ENCODE measurements at places on chromosomes 12 and 14.

DNA sequence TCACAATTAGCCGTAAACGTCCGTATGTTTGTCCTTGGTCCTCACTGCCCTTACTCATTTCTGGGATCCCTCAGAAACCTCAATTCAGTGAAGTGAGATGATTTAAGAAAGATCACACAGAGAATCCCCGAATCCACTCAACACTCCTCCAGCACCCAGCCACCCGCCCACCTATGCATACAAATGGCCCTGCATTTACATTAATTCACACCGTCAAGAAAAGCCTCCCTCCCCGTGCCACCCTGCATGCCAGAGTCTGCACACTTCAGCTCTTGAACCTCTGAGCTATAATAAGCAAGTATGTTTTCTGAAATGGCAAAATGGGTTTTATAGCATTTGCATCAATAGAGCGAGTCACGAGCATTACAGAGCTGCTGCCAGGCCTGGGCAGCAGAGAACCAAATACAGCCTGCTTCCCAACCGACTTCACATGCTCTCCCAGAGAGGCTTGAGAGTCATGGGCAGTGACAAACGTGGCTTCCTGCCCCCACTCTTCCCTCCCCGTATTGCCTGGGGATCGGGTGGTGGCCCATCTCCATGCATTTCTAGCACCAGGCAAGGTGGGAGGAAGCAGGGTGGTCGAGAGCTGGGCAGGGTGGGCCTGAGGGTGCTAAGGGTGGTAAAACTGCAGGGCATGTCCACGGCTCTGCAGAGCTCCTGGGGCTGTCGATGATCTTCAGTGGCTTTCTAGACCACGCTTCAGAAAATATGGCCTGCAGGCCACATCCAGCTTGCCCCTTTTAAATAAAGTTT, 177.6 kb downstream of the RIMBP2 start:
- no peak for DNase-seq

DNA sequence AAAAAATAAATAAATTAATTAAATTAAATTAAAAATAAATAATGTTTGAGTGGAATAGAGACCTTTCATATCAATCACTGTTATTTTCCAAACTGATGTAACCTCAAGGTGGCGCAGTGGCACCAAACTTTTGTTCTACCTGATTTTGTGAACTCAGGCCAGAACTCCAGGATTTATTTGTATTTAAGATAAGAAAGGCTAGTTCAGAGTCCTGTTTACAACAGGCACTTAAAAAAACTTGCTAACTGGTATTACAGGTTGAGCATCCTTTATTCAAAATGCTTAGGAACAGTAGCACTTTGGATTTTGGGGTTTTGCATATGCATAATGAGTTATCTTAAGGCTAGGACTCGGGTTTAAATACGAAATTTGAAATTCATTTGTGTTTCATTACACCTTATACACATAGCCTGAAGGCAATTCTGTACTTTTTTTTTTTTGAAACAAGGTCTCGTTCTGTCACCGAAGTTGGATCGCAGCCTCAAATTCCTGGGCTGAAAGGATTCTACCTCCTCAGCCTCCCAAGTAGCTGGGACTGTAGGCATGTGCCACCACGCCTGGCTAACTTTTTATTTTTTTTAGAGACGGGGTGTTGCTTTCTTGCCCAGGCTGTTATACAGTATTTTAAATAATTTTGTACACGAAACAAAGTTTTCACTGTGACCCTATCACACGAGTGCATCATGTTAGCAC, 32.4 kb downstream of the YY1 start:
- no peak for DNase-seq

DNA sequence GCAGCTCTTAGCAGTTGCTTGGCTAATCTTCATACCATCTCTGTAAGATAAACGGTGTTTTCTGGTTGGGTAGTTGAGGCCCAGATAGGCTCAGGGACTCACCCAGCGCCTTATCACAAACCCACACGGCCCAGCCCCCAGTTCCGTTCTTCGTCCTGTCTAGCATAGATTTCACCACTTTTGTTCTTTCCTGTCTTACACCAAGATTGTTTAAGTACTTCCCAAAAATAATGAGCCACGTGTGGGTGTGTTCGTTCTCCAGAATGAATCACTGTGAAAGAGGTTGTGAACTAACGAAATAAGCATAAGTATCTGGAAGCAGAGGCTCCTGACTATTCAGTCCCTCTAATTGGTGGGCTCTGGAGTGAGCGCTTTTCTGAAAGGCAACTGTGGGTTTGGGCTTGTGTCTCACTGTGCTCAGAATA, 21.4 kb downstream of the ACVR1B start:
- no peak for DNase-seq

- no peak for DNase-seq
Measured at GRCh38 chr12:132610866-132611602, 652 bp upstream of the LRCOL1 start.

- no peak for DNase-seq
Measured at GRCh38 chr12:26713885-26714383, 119.1 kb downstream of the ITPR2 start.

DNA sequence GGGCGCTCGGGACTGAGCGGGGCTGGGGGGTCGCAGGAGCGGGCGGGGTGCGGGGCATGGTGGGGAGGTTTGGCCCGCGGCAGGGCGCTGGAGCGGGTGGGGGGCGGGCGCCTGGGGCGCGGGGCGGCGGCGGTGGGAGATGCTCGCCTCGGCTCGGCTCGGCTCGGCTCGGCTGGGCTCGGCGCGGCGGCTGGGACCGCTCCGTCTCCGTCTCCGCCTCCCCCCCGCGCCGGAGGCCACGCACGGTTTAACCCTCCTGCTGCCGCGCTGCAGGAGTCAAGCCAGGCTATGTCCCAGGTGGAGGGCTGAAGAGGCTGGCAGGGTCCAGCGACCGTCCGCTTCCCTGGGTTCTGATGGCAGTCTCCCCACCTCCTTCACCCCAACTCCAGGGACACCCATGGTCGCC, at the start of gene PIANP:
Gene PIANP, minus strand, starts transcription at position 170 of the 406 bp plus-strand sequence. CDS start 2,754 bp downstream, outside the sequence.
- peak; percentile 82 for DNase-seq

GRCh38 chr12:132508491-132508740, 18.5 kb downstream of the FBRSL1 start:
- no peak for DNase-seq

- DNase-seq = no peak
Measured at GRCh38 chr14:74502236-74503019, 8.9 kb downstream of the ISCA2 start.

- no peak for DNase-seq
Measured at GRCh38 chr12:87678453-87678852, 350.7 kb downstream of the C12orf50 start.

DNA sequence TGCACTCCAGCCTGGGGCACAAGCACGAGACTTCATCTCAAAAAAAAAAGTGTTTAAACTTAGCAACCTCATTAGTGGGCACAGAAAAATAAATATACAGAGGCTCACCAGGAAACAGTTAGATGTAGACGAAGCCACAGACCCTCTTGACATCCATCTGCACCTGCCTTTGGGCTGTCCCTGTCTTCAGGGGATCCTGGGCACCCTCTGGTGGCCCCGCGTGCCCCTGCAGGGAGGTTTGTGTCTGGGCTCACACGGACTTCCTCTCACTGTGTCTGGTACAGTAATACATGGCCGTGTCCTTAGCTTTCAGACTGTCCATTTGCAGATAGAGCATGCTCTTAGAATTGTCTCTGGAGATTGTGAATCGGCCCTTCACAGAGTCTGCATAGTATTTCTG, 916.5 kb downstream of the TMEM121 start:
- DNase-seq = no peak

- no peak for DNase-seq
Measured at GRCh38 chr12:74152370-74152769, 385.3 kb upstream of the ATXN7L3B start.

GRCh38 chr12:90965204-90965603, 10.2 kb upstream of the CCER1 start:
- DNase-seq = no peak

GRCh38 chr12:89664441-89664840, 44.2 kb downstream of the ATP2B1 start:
- no peak for DNase-seq

DNA sequence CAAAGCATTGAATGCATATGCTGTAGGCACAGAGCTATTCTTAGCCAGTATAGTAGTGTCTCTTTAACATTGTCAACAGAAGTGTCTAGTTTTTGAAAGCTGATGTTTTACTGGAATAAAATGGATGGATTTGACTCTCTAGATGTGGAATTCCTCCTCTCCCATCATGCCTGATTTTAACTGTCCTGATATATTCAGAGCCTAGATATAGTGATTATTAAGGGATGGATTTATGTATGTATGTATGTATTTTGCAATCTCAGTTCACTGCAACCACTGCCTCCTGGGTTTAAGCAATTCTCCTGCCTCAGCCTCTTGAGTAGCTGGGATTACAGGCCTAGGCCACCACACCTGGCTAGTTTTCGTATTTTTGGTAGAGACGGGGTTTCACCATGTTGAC, 144.8 kb upstream of the NAV3 start:
- DNase-seq = no peak

DNA sequence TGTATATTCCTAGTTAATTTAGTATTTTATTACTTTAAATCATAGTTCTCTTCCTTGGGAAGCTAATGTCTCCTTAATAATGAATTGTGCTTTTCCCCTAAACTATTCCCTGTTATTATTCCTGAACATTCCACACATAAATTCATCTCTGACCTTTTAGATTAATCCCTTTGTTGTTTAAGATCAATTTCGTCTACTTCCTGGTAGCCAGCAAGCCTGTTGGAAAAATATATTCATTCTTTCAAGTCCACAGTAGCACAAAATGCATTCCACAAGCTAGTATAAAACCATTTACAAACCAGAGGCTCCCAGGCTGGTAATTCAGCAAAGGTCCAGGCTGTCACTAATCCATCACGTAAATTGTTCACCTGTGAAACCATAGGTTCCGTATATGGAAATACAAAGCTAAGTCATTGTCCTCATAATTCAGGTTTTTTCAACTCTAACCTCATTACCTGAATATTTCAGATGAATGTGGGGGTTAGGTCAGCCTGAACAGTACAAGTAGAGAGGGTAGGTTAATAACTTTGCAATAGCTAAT, 232.7 kb downstream of the SEC23A start:
- DNase-seq = no peak

DNA sequence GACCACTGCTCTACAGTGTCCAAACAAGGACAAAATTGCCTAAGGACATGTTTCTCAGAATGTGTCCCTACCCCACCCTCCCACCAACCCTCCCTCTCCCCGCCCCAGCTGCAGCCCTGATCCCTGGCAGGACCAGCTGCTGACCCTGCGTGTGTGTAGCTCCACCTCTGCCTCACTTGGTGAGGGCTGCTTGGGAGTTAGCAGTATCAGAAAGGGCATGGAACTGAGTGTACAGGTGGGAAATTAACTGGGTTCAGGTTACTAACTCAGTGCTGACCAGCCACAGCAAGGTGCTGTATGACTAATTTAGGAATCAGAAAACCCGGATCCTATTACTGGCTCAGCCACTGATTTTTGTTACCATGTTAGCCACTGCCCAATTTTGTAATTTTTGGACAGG, 11.3 kb upstream of the PLEKHD1 start:
- DNase-seq = no peak

- no peak for DNase-seq
Measured at GRCh38 chr12:122527478-122527944, 462 bp downstream of the KNTC1 start.

- DNase-seq = no peak
Measured at GRCh38 chr12:118374126-118374725, 1.5 kb upstream of the TAOK3 start.

DNA sequence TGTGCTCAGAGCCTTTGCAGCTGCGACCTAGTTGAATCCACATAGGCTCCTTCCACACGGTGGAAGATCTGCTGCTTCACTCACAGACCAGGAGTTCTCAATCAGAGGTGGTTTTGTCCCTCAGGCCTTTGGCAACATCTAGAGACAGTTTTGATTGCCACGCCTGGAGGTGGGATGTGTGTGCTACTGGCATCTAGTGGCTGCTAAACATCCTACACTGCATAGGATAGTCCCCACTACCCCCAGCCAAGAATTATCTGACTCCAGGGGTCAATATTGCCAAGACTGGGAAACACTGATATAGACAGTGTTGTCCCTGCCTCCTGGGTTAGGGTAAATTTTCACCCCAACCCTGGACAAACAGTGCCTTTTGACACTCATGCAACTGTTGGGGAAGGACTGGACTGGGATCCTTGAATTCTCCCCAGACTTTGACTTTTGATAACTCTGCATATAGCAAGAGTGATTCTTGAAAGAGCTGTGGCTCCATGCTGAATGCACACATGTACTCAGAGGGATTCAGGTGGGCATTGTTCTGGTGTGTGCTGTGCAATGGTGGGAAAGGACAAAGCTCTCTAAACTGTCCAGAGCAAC, 39.8 kb downstream of the BAZ2A start:
- DNase-seq = no peak

DNA sequence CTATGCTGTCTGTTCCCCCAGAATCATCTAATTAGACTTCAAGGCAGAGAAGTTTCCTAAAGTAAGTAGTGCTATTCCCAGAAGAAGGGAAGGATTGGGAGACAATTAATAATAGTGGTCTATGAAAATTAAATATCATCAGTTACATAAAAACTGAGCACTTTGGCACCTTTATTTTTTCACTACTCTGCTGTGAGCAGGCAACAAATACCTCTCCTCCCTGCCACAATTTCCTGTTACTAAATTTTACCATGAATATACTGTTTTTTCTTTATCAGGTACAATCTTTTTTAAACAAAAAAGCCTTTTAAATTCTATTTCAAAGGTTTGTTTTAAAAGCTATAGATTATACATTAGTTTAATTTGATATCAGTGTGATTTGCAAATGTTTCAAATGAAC, 29.4 kb upstream of the KRAS start:
- DNase-seq = no peak

- DNase-seq = no peak
Measured at GRCh38 chr14:77485901-77486678, 12.5 kb downstream of the ISM2 start.

DNA sequence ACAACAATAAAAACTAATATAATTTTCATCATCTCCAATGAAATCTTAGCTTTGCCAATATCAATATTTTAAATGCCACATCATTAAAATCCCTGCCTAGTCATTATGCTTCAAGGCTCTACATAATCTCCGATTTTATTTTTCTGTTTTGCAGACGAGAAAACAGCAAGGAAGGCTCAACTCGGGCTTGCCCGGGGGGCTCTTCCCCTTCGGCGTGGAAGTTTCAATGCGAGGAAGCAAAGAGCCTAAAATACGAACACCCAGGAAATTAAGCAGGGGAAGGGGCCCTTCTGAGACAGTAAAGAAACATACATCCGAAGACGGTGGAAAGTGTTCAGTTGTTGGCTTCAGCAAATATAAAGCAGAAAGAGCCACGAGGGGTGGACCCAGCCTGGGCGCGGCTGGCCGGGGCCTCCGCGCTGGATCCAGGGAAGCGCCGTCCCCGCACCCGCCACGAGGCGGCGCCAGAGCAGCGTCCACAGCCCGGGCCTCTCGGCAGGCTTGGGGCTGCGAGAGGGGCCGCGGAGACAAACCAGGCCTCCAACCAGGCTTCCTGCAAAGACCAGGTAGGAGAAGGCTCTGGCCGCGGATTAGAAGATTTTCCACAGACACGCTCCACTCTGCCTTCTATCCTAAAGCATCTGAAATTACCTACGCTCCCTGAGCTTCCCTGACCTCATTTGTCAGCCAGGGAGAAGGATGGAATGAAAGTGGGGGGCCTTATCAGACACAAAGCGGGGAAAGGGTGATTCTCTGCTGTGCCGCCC, 77.2 kb downstream of the SERPINA3 start:
- DNase-seq = peak; percentile 80

- no peak for DNase-seq
Measured at GRCh38 chr12:59122784-59123183, 202.5 kb upstream of the LRIG3 start.

GRCh38 chr12:27000961-27001360, 13.2 kb downstream of the TM7SF3 start:
- DNase-seq = no peak

- DNase-seq = no peak
Measured at GRCh38 chr12:66393890-66394289, 91.6 kb downstream of the HELB start.

- no peak for DNase-seq
Measured at GRCh38 chr12:10469701-10470100, 16.5 kb upstream of the KLRC1 start.

All from left hindlimb (tissue), 1 donor.